ENCODE measurements at places on chromosomes 2 and 18.

DNA sequence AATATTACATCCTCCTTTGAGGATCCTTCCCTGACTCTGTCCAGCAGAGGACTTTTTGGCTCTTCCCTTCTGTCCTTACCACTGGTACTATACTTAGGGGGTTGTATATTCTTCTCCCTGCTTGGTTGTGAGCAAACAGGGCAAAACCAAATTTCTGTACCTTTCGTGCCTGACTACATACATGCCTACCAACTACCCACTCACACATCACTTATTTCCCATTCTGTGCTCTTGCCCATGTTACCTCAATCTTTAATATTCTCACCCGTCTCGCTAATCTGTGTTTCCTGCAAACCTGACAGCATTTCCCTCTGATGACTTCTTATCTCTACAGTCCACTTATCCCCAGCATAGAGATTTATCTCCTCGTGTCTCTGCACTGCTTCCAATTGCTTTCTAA is 58.6 kb downstream of the FTCDNL1 start:
- no peak for DNase-seq

GRCh38 chr2:96163768-96164429 is 18.7 kb upstream of the DUSP2 start:
- peak; percentile 78 for DNase-seq

DNA sequence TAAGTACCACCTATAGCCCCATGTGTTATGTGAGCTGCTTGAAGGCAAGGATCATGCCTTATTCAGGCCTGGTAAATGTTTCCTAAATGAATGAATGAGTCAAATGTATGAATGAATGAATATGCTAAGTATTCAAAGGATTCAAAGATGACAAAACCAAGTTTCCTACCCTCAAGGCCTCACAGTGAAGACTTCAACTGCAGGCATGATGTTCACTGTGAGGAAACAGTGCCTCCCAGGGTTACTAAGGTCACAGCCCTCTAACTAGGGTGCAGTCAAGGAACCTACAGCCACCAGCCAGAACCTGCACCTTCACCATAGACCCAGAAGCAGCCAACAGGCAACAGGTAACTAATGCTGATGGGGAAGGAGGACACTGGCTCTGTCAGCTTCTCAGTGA is 69.3 kb downstream of the SUMO1 start:
- DNase-seq = no peak

DNA sequence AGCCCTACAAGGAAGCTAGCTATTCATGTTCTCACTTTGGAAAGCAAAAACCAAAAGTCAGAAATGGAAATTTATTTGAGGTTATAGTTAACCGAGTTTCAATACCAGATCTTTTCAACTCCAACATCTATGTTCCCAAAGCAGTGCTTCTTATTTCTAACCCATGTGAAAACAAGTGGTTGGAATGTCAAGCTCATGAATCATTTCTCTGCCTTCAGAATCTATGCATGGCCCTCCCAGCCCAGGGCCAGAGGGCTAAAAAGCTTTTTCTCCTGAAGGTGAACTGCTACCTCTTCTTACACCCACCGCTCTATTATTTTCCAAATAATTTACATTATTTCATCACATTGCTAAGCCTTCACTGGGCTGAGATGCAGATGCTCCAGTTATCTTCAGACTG is 158.4 kb downstream of the SP3 start:
- DNase-seq = no peak

DNA sequence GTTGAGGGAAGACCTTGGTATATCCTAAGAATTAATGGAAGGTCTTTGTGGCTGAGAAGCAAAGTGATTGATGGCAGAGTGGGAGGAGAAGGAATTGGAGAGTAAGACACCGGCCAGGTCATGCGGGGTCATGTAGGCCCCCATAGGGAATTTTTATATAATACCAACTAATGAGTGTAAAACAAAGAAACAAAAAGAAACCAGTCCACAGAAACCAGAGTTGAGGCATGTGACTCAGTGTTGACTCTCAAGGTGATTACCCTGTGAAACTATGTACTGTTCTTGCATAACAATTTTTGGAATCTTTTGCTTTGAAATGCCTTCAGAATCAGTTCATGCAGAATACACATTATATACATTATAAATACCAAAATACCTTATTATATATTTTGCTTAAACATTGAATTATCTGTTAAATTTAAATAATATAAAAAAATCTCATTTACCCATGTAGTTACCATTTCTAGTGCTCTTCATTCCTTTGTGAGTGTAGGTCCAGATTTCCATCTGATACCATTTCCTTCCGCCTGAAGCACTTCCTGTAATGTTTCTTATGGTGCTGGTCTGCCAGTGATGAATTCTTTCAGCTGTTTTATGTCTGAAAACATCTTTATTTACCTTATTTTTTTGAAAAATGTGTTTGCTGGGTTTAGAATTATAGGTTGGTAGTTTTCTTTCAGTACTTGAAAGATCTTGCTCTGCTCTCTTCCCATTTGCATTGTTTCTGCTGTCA is 8.6 kb downstream of the CLIP4 start:
- DNase-seq = no peak

DNA sequence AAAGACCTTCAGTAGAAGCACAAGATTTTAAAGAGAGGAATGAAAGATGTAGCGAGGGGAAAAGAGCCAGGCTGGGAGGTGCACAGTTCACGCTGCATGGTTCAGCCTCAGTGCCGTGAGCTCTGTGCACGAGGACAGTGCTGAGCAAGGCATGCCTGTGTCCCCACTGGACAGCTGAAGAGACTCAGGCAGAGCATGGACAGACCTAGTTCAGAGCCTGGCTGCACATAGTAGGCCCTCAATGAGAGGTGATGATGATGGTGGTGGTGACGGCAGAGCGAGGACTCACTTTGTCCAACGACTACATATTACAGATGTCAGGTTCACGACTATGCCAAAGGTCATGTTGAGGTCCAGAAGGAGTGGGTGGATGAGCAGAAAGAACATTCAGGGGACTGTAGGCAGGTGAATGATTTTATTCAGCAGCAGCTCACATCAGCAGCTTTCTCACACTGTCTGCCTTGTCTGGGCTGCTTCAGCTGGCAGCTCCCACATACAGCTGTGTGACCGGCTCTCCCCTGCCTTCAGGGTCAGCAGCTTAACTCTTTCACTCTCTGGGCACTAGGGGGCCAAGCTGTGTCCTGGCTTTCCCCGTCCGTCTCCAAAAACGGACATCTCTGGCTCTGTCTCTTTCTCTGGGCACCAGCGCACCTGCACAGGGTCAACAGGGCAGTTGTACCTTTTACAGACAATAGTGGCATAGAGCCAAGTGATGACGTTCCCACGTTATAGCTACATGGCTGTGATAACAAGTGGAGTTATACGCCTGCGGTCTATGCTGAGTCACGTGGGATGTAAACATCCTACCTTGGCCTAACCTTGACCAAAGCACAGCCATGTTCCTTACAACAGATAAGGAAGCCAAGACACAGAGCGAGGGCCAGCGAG is 128.8 kb upstream of the MSH6 start:
- DNase-seq = no peak

DNA sequence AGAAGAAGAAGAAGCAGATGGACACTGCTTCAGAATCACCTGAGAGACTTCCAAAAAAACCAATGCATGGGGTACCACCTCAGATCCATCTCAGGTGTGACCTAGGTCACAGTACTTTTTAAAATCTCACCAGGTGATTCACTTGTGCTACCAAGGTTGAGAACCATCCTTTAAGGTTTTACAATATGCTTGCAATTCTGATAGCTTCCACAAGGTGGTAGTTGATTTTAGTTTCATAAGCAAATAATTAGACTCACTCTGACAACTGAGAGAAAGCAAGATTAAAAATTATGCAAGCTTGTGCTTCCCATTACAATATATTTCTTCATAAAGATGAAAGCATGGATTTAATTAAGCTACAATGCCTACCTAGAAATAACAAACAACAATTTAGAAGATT is 355.1 kb downstream of the EN1 start:
- no peak for DNase-seq

GRCh38 chr2:218066926-218067515 is 2.0 kb upstream of the RUFY4 start:
- no peak for DNase-seq

DNA sequence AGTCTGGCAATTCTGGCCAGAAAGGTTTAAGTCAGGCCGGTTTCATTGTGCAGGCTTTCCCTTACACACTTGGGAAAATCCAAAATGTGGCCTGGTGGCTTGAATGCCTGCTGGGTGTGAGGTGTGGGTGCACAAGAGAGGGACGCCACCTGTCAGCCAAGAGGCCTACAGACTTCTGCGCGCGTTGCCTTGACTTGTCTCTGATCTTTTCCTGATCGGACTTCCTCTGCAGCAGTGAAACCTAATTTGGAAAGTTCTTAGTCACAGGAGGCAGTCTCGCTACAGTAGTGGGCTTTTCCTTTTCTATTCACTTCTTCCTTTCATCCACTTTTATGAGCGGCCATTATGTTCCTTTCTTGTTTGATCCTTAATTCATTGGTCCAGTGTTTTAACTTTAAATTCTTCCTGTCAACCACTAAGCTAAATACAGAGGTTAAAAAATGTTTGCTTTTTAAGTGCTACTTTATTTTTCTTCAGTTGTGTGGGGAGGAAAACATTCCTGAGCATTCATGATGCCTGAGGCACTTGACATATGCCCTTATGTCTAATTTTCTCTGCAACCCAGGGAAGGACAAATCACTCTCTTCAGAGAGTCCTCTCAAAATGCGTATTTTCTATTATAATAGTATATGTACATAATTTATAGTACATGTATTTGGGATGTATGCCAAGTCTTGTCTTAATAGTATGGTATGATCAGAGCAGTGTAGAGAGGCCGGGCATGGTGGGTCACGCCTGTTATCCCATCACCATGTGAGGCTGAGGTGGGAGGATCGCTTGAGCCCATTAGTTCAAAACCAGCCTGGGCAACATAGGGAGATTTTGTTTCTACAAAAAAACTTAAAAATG is 128.9 kb downstream of the WDSUB1 start:
- no peak for DNase-seq

GRCh38 chr18:3029215-3029952 is 16.4 kb upstream of the LPIN2 start:
- DNase-seq = no peak

DNA sequence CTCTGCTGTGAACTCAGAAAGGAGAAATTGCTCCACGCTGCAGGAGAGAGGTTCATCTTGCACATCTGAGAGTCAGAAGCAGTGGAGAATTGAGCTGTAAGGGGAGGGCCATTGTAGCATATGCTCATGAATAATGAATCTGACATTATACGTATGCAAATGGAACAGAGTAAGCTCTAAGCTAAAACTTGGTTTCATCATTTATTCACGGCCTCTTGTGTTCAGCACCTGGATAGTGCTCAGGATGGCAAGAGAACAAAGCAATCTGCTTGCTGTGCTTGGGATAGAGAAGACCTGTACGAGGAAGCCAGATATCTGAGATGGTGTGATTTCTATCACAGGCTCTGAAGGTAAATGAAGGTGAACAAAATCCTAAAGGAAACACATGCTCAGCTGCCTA is 87.9 kb upstream of the GCFC2 start:
- no peak for DNase-seq

DNA sequence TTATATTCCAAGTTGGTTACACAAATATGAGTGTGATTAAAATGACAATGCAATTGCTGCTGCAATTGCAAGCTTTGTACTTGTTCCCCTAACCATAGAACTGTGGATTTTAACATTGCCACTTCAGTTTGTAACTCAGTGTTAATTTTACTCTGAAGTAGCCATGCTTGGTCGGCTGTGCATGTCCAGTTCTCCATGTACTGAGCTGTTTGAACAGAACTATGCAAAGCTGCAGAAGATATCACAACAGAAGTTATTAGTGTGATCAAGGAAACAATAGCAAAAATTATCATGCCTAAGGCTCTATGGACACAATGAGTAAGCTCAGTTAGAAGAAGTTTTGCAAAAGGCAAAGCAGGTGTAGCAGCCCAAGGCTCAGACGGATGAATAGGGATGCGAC is 45.3 kb downstream of the CXCR4 start:
- DNase-seq = no peak

GRCh38 chr2:127085317-127085681 is 21.7 kb downstream of the BIN1 start:
- no peak for DNase-seq

GRCh38 chr2:149149007-149149297 is 110.5 kb downstream of the LYPD6B start:
- no peak for DNase-seq

DNA sequence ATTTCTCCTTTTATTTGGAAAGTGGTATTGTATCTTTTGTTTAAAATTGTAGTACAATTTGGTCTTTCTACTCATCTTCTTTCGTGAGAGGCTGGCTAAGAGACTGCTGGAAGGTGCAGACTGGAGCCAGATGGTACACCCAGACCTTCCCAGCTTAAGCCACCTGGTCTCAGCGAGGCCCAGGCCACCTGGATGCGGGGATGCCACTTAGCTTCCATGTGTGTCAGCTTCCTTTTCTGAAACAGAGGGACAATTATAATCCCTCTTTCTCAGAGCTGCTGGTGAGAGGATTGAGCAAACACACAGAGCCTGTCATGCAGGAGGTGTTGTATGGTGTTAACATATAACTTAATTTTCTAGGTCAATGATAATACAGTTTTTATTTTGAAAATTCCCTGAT is 17.4 kb downstream of the FARP2 start:
- no peak for DNase-seq

GRCh38 chr2:63049970-63050333 is 678 bp upstream of the OTX1 start:
- DNase-seq = no peak

DNA sequence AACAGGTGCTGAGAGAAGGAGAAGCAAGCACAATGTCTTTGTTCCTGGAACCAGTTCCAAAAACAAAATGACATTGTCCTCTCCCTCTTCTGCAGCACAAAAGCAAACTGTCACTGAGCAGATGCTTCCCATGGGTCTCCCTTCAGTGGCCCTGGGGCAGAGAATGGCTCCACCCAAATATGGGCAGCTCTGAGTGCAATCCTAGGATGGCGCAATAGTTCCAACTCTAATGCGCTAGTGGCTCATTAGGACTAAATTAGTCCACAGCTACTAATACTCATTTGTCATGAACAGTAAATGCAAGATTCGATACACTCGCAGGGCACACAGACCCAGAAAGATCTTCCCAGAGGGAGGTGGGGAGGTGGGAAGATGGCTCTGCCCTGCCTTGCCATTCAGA is 205.2 kb upstream of the CHAC2 start:
- no peak for DNase-seq

GRCh38 chr18:78125206-78125896 is 854.3 kb upstream of the SALL3 start:
- DNase-seq = no peak

DNA sequence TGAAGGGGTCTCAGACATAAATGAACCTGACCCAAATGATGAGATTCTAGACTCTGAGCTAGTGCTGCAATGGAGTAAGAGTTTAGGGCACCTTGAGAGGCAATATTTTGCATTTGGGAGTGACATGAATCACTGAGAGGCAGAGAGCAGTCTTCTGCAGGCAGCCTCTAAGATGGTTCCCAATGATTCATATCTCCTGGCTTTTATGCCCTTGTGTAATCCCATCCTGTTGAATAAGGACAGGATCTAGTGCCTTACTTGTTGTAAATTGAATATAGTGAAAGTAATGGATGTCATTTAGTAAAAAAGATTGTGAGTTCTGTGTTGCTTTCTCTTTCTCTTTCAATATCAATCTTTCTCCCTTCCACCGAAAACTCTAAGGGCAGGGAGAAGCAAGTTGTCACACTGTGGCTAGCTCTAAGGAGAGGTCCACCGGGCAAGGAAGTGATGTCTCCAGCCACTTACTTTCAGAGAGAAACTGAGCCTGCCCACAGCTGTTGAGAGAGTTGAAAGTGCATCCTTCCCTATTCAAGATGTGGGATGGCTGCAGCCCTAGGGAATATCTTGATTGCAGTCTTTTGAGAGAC is 144.7 kb downstream of the TRIB2 start:
- DNase-seq = no peak

- no peak for DNase-seq
These were observed 134.0 kb upstream of the SERTAD2 start for GRCh38 chr2:64787698-64788097.

GRCh38 chr18:53142005-53142404 is 802.0 kb downstream of the DCC start:
- no peak for DNase-seq

All from activated gamma-delta T cell treated with anti-CD3 and anti-CD28 coated beads, Interleukin-2, amount 50 U/mL, for 16 hours (primary cell).